ENCODE measurements at places on chromosomes 12 and 14.

DNA sequence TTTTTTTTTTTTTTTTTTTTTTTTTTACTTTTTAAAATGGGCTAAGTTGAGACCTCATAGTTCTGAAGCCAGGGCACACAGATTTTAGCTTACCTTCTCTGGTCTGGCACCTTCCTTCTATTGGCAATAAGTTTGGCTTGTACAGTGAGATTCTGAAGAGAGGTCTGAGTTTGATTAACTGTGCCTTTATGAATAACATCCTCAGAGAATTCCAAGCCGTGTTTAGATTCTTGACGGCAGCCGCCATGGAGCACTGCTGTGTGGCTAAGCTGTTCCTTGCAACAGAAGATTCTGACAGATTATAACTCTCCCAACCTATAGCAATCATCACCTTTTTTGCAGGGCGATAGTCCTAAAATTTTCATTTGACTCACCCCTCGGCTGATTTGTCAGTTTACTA is 354.9 kb upstream of the FAR2 start:
- DNase-seq = no peak

- no peak for DNase-seq
These were observed 166.7 kb upstream of the HIF1A start for GRCh38 chr14:61528591-61529021.

GRCh38 chr14:28323951-28324741 is 442.4 kb upstream of the FOXG1 start:
- no peak for DNase-seq

- no peak for DNase-seq
These were observed 3.9 kb upstream of the ENDOU start for GRCh38 chr12:47729233-47729632.

DNA sequence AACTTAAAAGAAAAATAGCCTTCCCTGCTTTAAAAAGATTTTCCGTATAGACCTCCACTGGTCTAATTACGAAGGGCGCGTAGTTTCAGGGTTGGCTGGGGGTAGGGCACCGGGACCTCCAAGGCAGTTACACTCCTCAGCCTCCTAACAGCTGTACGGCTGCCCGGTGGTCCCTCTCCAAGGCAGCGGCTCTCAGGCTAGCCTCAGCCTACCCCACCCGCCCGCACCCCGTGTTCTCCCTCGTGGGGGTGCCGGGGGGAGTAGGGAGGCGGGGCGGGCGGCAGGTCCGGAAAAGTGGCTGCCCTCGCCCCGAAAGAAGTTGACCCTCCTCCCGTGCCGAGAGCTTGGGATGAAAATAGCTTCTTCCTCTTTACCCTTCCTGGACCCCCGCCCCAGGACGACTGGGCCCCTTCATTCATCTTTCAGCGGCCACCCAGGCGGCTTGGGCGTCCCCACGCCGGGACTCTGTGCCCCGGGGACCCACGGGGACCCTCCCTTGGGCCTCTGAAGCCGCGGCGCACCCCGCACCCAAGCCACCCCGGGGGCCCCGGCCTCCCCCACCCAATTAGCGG is 991 bp upstream of the RCOR1 start:
- no peak for DNase-seq

Data from activated CD8-positive, alpha-beta memory T cell treated with anti-CD3 and anti-CD28 coated beads for 4 hours (primary cell).